Activated T-cell treated with anti-CD3 and anti-CD28 coated beads for 24 hours (primary cell): ENCODE measurements at places on chromosomes 7 and 10.

DNA sequence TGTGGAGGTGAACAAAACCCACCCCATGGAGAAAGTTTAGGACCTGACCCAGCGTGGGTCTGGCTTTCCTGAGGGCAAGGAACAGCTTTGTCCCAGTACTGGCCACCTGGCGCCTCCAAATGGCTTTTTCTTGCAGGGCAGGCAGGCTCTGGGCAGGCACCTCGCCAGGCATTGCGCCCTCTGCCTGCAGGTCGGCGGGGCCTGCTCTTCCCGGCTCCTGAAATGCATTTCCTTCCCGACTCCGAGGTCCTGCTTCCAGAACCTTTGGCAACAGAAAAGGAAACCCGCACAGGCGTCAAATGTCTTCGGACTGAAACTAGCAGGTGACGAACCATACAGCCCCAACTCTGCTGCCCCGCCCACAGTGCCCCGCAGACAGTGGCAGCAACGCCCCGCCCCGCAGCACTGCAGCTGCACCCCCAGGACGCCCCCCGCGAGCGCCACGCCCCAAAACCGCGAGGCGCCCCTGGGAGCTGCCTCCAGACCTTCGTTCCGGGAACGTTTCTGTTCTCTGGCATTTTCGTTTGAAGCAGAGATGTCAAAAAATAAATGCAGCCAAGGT is 65.5 kb downstream of the C10orf143 start:
- DNase-seq, result no peak

DNA sequence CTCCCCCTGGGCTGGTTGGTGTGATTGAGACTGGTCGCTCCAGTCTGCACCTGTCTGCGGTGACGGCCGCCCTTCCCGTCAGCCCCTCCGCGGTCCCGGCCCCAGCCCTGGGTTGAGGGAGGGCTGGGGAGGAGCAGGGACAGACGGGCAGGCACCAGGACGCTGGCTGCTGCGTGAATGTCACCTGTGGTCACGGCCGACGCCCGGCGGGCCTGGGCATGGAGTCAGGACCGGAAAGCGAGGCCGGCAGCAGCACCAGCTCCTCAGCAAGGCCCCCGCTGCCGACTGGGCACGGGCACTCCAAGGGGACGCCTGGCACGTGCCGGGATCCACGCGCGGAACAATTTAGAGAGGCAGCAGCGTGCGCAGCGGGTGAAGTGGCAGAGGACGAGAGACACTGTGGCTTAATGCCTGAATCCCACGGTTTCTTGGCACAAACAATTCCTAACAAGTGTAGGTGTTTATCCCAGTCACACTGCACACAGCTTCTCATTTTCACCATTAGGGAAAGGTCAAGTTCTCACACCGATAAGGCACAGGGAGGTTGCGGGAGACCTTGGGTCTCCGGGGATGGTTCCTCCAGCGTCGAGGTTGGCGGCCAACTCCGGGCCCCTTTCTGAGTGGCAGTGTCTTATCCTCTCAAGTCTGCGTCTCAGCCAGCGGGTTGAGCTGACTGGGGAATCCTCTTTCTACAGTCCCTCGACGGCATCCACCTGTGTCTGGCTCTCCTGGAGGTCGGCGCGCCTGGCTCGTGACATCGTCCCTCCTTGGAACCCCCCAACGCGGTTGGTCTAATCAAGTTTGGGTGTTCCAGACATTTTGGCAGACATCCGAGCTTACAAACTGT is 66.4 kb upstream of the ADGRA1 start:
- DNase-seq, result no peak

DNA sequence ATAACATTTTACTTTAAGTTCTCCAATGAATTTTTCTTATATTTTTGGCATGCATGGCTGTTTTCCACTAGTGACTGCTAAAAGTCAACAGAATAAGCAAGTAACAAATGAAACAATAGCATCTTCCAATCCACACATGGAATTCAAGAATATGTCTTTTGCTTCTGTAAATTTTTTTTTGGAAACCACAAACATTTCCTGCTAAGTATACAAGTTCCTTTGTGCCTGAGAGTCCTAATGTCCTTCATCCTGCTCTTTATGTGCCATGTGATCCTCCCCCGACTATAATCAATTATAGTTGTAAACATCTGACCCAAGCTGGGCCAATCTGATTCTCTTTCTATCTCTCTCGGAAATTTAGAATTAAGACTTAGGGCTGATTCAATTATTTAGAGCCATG is 61.2 kb downstream of the PPP1R3C start:
- no peak for DNase-seq

- DNase-seq, result no peak
Observed at GRCh38 chr7:126723966-126724544, 528.7 kb downstream of the GRM8 start.

DNA sequence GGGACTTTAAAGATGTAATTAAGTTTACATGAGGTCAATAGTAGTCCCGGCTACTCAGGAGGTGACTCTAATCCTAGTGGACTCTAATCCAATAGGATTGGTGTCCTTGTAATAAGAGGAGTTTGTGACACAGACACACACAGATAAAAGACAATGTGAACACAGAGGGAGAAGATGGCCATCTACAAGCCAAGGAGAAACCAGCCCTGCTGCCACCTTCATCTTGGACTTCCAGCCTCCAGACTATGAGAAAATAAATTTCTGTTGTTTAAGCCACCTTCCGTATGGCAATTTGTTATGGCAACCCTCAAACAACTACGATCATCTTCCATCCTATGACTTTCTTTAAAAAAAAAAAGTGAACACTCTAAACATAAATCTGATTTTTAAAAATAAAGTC is 116.3 kb downstream of the ALOX5 start:
- no peak for DNase-seq

GRCh38 chr7:19362099-19362498 is 216.9 kb upstream of the FERD3L start:
- DNase-seq, result no peak
